ENCODE measurements at places on chromosomes 7 and 10. TPM values are rescaled to one million over a fixed set of nuclear protein-coding genes. Genes with fewer than 3 reads are reported as not detected.

DNA sequence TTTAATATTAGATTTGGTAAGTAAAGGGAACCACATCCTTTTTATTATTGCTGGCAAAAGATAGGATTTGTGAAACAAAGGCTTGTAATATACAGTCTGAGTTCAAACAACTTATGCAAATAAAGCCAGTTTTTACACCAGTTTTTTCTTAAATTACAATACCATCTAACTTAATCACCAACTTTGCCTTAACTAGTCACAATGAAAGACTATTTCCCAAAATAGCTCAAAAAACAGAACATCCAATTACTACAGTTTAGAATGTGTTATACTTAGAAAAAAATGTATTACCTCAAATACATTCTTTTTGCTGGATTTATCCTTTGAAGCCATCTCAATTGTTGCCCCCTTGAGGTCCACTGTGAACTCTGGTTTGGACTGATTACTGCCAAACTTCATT lies 108.5 kb downstream of the ARHGAP12 start:
- no peaks in the 10 kb centered on the region for H3K27me3 ChIP-seq
- DNase-seq: no peak
- H3K4me3 ChIP-seq: no peak overlapping the region
- H3K4me1 ChIP-seq: peaks cover 8% of the 10 kb centered on the region
- no peak overlapping the region for H3K27ac ChIP-seq

DNA sequence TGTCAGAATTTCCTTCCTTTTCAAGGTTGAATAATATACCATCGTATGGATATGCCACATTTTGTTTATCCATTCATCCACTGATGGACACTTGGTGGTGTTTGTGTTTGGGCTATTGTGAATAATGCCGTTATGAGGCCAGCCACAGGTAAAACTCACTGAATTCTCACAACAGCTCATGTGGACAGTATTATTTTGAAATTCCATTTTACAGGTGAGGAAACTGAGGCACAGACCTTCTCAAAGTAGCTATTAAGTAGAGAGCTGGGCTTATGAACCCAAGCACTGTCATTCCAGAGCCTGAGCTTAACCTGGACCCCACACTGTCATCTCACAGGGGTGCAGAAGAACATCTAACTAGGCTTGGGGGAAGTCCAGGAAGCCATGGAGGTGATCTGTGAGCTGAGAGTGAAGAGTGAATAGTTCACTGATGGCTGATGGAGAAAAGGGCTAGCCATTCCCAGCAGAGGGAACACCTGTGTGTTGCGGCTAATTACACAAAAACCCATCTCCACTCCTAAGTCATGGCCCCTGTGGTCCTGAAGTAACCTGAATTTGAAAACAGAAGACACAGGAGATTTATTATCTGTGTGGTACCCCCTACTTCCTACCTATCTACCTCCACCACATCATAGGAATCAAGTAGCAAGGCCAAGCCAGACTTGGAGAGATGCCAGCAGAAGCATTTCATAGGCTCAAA lies 8.7 kb downstream of the INMT start:
- H3K36me3 ChIP-seq: peaks cover 2% of the 10 kb centered on the region
- no peak overlapping the region for H3K4me3 ChIP-seq
- peaks cover 37% of the 10 kb centered on the region for H3K4me1 ChIP-seq

- H3K4me1 ChIP-seq: no peaks in the 10 kb centered on the region
- DNase-seq: peak; percentile 15
- H3K27me3 ChIP-seq: no peaks in the 10 kb centered on the region
- H3K4me3 ChIP-seq: no peak overlapping the region
- H3K27ac ChIP-seq: no peak overlapping the region
- H3K36me3 ChIP-seq: no peaks in the 10 kb centered on the region
These were observed 228.1 kb upstream of the PFKP start for GRCh38 chr10:2839081-2839725.

Gene GBX1
- 0.44 TPM for total RNA-seq

Gene ITPRID1
- 0.44 TPM for total RNA-seq

Gene CADPS2
- 11.3 TPM for total RNA-seq

Gene EVX1
- not detected for total RNA-seq

Gene SHH
- total RNA-seq: under 0.01 TPM

GRCh38 chr10:12482587-12482986 lies 133.2 kb downstream of the CAMK1D start:
- peak overlapping the region; percentile 76 for H3K27ac ChIP-seq
- peak; percentile 63 for DNase-seq
- H3K27me3 ChIP-seq: no peaks in the 10 kb centered on the region
- H3K4me1 ChIP-seq: peaks cover 32% of the 10 kb centered on the region
- H3K36me3 ChIP-seq: no peaks in the 10 kb centered on the region

DNA sequence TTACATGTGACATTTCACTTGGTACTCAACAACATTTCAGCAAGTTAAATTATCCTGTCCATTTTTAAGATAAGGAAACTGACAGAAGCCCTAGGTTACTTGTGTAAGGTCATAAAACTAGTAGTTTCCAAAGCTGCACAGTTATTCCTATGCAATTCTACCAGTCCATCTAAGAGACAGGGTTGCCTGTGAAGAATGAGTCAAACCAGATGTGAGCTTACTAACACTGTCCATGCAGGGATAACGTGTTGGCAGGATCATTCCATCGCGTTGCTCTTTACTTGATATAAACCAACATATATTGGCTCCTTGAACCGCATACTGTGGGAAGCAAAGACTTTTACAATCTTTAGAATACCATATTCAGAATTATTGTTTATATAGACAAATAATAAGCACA lies 280.9 kb upstream of the HGF start:
- no peaks in the 10 kb centered on the region for H3K36me3 ChIP-seq
- no peaks in the 10 kb centered on the region for H3K4me1 ChIP-seq
- peak; percentile 23 for DNase-seq
- H3K4me3 ChIP-seq: no peak overlapping the region

- H3K4me3 ChIP-seq: no peak overlapping the region
- H3K36me3 ChIP-seq: no peaks in the 10 kb centered on the region
- no peak overlapping the region for H3K27ac ChIP-seq
These were observed 196.1 kb upstream of the KLF14 start for GRCh38 chr7:130929896-130930659.

GRCh38 chr7:101231644-101232043 lies 6.0 kb downstream of the CLDN15 start:
- H3K27me3 ChIP-seq: no peaks in the 10 kb centered on the region
- H3K4me1 ChIP-seq: peaks cover 10% of the 10 kb centered on the region
- H3K36me3 ChIP-seq: peaks cover 24% of the 10 kb centered on the region
- H3K27ac ChIP-seq: peak overlapping the region; percentile 29
- H3K4me3 ChIP-seq: no peak overlapping the region

GRCh38 chr7:15086131-15086611 lies 183.6 kb upstream of the DGKB start:
- DNase-seq: peak; percentile 52
- no peaks in the 10 kb centered on the region for H3K27me3 ChIP-seq
- H3K36me3 ChIP-seq: no peaks in the 10 kb centered on the region

Gene ZNF736
- 10.4 TPM for total RNA-seq

DNA sequence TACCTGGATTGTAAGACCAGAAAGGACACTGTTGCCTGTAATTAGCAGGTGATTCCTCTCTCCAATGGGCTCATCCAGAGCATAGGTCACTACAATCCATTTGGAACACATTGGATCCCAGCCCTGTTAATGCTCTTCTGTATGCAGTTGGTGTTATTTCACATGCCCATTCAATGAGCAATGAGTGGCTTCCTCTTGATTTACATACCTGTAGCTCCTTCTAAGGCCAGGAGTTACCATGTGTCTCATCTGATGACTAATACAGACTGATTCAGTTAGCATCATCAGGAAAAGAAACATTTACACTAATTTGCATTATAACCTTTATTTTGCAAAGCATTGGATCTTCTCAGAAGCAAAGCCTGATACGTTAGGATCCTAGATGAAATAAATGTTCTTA lies 83.1 kb upstream of the NPVF start:
- H3K27me3 ChIP-seq: no peaks in the 10 kb centered on the region
- H3K36me3 ChIP-seq: no peaks in the 10 kb centered on the region
- peaks cover 8% of the 10 kb centered on the region for H3K4me1 ChIP-seq
- no peak overlapping the region for H3K4me3 ChIP-seq
- DNase-seq: no peak

- H3K27ac ChIP-seq: no peak overlapping the region
- H3K27me3 ChIP-seq: no peaks in the 10 kb centered on the region
- H3K4me3 ChIP-seq: no peak overlapping the region
- H3K36me3 ChIP-seq: no peaks in the 10 kb centered on the region
- no peaks in the 10 kb centered on the region for H3K4me1 ChIP-seq
These were observed 103.6 kb downstream of the AHR start for GRCh38 chr7:17401791-17402627.

Gene IGF2BP3
- total RNA-seq: 26.8 TPM

GRCh38 chr7:11082121-11082520 lies 108.4 kb downstream of the PHF14 start:
- DNase-seq: no peak
- no peaks in the 10 kb centered on the region for H3K4me1 ChIP-seq
- H3K27ac ChIP-seq: no peak overlapping the region
- peaks cover 3% of the 10 kb centered on the region for H3K36me3 ChIP-seq

- DNase-seq: no peak
- H3K4me1 ChIP-seq: peaks cover 13% of the 10 kb centered on the region
- no peak overlapping the region for H3K4me3 ChIP-seq
These were observed 67.7 kb upstream of the KMT2E start for GRCh38 chr7:104946338-104946737.

DNA sequence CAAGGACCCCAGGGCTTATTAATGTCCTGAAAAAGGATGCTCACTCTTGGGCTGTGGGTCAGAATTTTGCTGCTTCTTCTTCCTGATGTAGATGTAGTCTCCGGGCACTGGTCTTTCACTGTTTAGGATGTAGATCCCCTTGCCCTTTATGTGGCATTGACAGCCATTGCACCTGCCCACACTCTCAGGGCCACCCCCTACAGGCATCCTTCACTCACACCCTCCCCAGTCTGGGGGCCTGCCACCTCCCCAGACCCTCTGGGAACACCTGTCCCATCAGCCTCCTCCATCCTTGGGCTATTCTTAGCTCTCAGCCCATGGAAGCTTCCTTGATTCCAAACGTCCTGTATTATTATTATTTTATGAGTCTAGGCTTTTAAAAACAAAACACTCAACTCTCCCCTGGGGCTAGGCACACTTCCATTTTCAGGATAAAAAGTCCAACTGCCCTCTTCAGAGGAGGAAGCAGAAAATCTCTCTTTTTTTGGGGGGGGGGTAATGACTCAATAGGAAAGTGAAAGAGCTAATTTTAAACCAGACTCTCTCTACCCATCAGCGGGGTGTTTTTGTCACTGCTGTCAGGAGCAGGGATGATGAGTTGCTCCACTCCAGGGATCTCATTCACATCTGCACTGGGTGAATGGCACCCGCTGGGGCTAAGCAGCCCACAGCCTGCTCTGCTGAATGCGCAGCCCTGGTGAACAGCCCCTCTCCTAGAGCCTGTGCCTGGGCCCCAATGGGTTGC lies 11.5 kb upstream of the KLRG2 start:
- no peaks in the 10 kb centered on the region for H3K4me1 ChIP-seq
- H3K4me3 ChIP-seq: no peak overlapping the region
- DNase-seq: peak; percentile 16
- H3K27me3 ChIP-seq: peaks cover 25% of the 10 kb centered on the region

DNA sequence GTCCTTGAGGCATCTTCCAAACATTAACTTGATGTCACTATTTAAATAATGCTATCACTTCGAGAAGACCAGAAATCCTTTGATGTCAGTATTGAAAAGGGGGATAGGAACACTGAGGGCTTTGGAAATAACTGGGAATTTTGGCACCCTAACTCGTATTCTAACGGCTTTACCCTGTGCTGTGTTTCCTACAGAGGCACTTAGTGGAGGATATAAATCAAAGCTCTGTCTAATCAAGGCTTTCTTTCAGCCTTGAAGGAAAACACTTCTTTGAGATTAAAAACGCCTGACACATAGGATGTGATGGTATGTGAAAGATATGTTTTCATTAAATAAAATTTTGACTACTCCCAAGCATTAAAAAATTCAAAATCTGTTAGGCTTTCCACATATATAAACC lies 62.3 kb downstream of the CREB5 start:
- H3K4me3 ChIP-seq: no peak overlapping the region
- peak overlapping the region; percentile 83 for H3K27ac ChIP-seq
- H3K27me3 ChIP-seq: no peaks in the 10 kb centered on the region
- no peaks in the 10 kb centered on the region for H3K36me3 ChIP-seq
- peaks cover 11% of the 10 kb centered on the region for H3K4me1 ChIP-seq

DNA sequence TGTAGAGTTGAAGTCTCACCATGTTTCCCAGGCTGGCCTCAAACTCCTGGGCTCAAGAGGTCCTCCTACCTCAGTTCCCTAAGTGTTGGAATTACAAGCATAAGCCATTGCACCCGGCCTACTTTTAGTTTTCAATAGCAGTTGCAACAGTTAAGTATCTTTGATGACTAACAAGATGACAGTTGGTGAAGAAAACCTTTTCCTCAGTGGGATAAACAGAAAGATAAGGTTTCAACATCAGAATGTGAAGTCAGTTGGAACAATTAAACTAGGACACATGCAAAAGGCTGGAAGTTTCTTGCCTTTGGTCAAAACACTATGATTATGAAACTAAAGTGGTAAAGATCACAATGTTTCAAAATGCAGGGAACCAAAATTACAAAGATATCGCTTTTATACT lies 169.2 kb downstream of the ZNF438 start:
- H3K27me3 ChIP-seq: no peaks in the 10 kb centered on the region
- no peak overlapping the region for H3K4me3 ChIP-seq
- no peak overlapping the region for H3K27ac ChIP-seq
- H3K4me1 ChIP-seq: peaks cover 15% of the 10 kb centered on the region
- no peak for DNase-seq
- no peaks in the 10 kb centered on the region for H3K36me3 ChIP-seq

- no peak overlapping the region for H3K4me3 ChIP-seq
- H3K27ac ChIP-seq: no peak overlapping the region
- no peaks in the 10 kb centered on the region for H3K4me1 ChIP-seq
These were observed 149.2 kb downstream of the DYNC1I1 start for GRCh38 chr7:95921543-95921942.

- no peak overlapping the region for H3K4me3 ChIP-seq
- H3K27ac ChIP-seq: no peak overlapping the region
These were observed 13.7 kb downstream of the RPS24 start for GRCh38 chr10:78047314-78047891.

DNA sequence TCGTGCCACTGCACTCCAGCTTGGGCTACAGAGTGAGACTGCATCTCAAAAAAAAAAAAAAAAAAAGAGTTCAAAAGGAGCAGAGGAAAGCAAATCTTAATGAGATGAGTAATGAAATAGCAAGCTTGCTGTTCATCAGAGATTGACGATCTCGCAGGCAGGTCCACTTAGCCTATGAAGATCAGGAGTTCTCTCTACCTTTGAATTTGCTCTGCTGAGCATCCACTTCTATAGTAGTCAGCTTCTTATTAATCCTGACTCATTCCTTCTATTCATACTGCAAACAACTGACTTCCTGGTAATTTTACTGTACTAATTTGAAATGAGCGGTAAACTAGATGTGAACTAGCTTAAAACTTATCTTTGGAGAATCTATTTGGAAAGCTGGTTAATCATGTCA lies 1014.6 kb downstream of the GATA3 start:
- H3K4me3 ChIP-seq: no peak overlapping the region
- H3K27ac ChIP-seq: no peak overlapping the region
- DNase-seq: no peak
- H3K27me3 ChIP-seq: no peaks in the 10 kb centered on the region

Gene NAT16
- total RNA-seq: not detected

GRCh38 chr7:112788778-112789343 lies 1.3 kb downstream of the TMEM168 start:
- no peak for DNase-seq
- H3K4me1 ChIP-seq: peaks cover 6% of the 10 kb centered on the region
- no peaks in the 10 kb centered on the region for H3K27me3 ChIP-seq
- peaks cover 2% of the 10 kb centered on the region for H3K36me3 ChIP-seq

Gene VSTM4
- total RNA-seq: 39.5 TPM
